ENCODE measurements at places on chromosomes 11 and 22.

DNA sequence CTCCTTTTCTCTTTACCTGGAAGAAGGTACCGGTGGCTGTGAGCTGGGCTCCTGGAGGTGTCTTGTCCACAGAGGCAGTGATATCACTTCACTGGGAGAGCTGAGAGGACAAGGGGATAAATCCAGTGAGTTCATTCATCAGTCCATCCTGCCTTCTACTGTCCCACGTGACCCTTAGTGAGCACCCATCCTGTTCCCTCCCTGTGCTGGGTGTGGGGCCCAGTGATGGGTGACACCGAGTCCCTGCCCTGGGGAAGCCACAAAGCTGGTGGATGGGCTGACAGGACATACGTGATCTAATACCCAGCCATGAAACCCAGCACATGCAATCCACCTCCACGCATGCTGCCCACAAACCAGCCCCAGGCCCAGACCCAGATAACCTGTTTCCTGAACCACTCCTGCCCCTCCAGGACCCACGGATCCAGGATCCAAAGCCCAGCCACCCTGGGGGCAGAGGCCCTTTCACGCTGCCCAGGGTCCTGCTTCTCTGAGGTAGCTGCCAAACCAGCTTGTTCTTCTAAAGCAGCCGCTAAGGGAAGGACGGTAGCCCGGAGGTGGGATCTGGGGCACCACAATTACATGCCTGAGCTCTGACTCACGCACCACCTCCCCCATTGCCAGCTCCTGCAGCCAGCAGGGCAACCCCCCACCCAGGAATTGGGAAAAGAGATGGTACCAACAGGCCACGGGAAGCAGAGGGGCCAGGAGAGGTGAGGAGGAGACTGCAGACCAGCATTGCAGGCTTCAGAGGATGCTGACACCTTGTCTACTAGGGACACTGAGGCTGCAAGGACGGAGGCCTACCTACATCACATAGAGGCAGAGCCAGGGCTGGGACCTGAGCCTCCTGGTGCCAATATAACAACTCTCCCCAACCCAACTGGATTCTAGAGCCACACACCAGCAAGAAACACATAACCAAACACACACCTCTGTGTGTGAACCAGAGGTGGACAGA lies 35.2 kb downstream of the GDPD5 start:
- DNase-seq: no peak

DNA sequence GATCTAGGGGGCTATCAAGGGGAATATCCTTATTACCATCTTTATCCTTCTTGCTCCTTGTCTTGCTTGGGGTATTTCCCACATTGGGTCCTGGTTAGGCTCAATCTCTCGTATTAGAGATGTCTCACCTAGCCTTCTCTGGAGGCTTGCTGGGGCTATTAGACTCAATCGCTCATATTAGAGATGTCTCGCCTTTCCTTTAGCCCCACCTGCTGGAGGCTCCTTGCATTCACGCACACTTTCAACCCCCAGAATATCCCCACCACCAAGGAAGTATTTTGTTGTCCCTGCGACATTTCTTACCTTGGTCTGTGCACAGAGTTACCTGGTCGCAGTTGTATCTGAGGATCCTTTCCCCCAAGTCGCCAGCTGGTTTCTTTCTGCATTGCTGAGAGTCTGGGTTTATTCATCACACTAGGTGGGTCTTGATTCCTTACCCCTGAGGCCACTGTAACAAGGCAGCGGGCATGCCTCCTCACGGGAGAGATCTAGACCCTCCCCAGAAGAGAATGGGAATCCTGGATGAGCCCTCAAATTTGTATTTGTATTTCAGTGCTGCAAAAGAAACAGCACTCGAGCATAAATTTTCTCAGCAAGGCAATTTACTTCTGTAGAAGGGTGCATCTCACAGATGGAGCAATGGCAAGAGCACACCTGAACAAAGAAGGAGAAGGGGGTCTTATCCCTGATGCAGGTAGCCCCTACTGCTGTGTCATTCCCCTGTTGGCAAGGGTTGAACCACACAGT lies 15.9 kb upstream of the HYLS1 start:
- DNase-seq: no peak

DNA sequence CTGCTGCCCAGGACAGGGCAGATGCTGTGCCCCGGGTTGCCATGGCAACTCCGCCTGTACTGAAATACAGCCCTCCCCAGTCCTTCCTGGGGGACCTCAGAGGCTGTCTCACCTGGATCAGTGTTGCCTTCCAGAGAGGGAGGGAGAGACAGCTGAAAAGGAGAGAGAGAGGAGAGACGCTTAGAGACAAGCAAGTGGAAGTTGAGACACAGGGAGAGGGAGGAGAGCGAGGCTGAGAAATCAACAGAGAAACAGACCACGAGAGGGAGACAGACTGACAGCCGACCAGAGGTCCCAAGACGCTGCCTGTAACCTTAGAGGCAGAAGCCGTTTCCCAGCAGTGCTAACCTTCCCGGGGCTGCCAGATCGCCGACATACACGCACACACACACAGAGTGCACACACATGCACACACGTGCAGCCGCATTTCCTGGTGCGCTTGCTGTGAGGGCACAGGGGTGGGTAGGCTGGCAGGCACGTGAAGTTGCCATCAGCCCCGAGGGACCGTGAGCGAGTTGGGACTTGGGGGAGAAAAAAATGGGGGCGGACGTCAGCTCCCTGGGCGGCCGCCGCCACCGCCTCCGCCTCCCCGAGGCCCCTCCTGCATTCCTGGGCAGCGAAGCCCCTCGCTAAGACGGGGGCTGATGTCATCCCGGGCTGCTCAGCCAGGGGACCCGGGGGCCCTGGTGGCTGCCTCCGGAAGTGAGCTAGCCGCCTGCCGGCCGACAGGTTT lies 88.6 kb upstream of the CRYBB3 start:
- no peak for DNase-seq

GRCh38 chr11:131372234-131372962 lies 2.0 kb downstream of the NTM start:
- DNase-seq: peak; percentile 58

DNA sequence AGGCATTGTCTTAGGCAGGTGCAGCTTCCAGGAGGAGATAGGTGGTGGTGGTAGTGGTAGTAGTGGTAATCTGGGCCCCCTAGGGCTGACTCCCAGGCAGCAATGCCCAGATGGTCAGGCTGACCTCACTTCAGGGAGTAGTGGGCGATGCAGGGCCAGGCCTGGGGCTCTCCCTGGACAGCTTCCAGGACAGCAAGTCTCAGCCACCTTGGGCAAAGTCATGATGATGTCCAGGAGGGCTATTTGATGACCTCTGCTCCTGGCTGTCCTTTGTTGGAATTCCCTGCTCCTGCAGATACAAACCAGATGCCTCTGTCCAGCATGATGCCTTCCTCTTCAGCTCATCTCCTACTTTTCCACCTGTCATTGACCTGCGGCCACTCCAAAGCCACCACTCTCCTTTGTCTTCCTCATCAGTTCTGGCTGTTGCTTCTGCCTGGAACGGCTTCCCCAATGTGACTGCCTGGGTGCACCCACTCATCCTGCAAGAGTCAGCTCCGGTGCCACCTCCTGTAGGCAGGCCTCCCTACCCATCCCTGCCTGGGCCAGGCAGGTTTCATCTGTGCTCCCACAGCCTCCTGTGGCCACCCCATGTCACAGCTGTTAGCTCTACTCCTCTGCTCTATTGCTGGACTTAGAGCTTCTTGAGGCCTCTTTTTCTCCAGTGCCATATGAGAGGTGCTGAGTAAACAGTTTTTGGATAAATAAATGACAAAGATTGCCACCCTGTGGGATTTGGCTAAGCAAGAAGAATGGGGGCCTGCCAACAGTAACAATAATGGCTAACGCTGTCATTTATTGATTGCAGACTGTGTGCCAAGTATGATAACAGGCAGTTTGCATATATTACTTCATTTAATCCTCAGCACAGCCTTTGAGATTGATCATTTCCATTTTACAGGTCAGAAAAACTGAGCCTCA lies 172.9 kb upstream of the NECTIN1 start:
- DNase-seq: no peak

GRCh38 chr22:22702237-22703202 lies 58.1 kb downstream of the GGTLC2 start:
- DNase-seq: no peak

DNA sequence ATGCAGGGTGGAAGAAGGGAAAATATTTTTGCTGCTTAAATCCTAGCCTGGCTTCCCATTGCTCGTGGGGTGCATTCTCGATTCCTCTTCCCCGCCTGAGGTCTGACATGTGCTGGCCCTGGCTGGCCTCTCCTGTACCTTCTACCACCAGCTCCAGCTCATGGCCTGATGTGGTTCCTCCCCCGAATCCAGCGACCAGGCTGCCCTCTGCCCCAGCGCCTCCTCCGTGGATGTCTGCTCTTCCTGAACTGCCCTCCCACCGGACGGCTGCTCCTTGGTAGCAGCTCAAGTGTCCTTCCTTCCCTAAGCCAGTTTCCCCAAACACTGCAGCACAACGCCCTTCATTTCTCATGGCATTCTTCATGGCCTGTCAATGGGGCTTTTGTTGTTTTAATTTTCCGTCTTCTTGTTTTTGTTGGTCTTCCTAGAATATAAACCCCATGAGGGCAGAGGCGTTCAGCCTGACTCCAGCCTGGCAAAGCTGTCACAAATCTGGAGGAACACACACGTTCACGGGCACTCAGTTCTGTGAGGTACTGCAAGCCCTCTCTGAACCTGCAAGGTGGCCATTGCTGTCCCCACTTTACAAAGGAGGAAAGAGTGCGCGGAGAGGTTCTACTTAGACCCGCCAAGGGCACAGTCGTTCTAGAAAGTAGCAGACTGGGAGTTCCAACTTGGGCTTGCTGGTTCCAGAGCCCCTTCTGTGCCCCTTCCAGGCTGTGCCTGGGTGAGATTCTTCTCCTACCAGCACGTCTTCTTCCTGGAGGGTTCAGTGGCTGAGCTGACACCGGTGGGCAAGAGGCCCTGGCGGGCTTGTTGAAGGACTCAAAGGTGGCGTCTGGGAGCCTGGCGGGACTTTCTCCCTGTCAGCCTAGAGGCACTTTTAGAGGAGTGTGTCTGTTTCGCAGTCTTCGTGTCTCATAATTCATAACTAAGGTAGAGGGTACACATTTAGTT lies 953 bp upstream of the LRP5 start:
- no peak for DNase-seq

- no peak for DNase-seq
These were observed 16.0 kb upstream of the SMIM35 start for GRCh38 chr11:118102721-118103261.

- DNase-seq: no peak
These were observed 9.5 kb downstream of the MAPK8IP2 start for GRCh38 chr22:50610041-50610451.

- no peak for DNase-seq
These were observed 14.4 kb downstream of the DCDC1 start for GRCh38 chr11:31355131-31355530.

- DNase-seq: peak; percentile 27
These were observed 8.9 kb downstream of the EHBP1L1 start for GRCh38 chr11:65584723-65585171.

Data from caudate nucleus (tissue), 63 donors.